Glomerular endothelial cell (primary cell): ENCODE measurements at places on chromosomes 2 and 18.

DNA sequence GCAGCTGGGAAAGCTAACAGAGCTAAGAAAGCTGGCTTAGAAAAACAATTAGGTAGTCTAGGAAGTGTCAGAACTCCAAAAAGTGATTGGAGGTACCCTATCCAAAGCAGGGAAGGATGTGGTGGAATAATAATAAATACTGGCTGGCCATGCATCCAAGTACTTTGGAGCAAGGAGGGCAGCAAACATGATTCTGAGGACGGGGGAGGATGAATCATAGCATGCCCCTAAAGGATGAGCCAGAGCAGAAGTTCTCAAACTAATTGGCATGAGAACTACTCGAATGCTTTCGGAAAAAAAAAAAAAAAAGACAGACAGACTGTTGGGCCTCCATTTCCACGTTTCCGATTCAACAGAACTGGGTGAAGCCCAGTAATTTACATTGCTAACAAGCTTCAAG, 2.4 kb downstream of the CWC22 start:
- no peak for DNase-seq

DNA sequence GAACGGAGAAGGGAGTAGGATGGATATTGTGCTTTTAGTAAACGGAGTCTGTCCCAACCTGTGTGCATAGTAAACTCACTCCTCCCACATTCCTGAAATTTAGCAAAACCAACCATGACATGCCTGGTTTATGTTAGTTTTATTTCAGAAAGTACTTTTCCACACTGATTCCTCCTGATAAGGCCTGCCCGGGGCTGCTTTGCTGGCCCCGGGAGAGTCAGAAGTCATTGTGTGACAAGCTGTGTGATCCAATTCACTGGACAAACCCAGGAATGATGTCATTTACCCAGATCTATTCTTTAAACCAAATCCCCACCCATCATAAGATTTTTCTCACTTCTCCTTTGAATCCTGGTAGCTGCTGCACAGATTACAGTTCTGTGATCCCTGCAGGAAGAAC, 109.0 kb downstream of the SETBP1 start:
- DNase-seq = no peak

- DNase-seq = no peak
Observed at GRCh38 chr2:197011021-197011417, 84.5 kb upstream of the PGAP1 start.

DNA sequence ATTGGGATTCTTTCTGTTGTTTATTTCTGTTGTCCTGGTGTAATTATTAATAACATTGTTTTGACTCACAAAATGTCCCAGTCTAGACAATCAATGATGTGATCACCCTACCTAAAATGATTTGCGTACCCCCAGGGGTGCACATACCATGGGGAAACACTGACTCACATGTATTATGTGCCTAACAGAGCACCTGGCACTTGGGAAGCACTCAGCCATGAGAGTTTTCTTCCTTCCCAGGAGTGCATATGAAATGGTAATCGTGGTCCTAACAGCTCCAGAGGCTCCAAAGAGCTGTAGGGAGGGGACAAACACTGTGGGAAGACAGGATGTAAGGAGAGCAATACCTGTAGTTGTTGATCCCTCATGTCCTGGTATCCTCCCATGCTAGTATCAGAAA, 187.8 kb upstream of the ERBB4 start:
- no peak for DNase-seq

- no peak for DNase-seq
Observed at GRCh38 chr2:42101206-42102023, 53.6 kb downstream of the PKDCC start.

DNA sequence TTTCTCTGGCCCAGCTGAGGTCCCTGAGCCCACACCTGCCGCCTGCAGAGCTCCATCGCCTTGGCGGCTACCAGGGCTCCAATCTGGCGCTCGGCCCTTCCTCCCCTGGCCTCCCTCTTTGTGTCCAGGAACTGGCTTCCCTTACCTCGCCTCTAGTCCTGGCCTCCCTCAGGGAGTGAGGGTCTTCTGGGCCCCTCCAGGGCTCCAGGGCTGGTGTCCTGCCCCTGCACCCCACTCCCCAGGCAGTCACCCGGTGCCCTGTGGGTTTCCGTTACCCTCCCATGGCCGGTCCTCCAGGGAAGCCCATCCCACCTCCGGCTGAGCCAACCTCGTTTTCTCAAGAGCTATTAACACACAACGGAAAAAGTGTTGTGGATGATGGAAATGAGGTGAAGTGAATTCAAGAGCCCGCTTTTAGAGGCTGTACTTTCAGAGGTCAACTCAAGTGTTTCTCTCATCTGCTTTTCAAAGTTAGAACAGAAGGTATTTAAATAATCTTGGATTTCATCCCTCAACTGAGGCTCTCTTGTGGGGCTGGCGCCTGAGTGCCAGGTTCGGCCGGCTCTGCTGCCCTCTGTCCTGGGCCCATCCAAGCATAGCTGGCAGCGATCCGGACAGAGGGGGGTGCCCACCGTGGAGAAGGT, 131.9 kb downstream of the ASB1 start:
- DNase-seq = no peak

DNA sequence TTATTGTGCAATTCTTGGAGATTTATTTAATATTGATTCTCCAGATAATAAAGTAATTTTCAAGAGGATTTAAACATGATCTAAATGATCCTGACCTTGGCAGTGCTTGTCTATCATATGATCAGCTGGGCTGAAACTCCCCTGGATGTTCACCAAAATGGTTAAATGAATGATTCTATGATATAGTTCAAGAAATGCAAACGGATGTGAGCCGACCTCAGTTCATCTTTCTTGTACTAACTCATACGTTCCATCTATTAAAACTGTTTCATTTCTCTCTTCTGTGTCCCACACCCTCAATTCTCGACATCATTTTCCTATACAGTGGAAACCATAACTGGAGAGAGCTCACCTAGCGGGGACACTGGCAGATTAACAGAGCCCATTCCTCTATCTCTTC, 281.7 kb upstream of the CCDC68 start:
- DNase-seq = no peak

DNA sequence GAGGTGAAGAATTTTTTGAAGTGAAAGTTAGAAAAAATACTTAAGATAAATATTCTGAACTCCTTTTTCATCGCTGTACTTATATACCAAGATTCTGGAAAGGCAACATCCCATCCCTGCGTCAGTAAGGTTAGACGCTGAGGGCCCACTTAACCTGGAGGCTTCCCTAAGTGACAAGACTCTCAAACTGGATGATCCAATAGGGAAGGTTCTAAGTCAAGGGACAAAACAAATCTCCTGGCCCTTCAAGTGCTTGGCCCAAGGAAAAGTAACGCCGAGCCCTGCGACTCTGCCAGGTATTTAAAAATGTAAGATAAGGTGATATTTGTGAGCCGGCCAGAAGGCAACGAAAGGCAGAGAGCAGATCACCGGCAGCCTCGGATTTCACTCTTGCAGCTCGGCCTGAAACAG, 1.3 kb downstream of the STK39 start:
- DNase-seq = no peak

DNA sequence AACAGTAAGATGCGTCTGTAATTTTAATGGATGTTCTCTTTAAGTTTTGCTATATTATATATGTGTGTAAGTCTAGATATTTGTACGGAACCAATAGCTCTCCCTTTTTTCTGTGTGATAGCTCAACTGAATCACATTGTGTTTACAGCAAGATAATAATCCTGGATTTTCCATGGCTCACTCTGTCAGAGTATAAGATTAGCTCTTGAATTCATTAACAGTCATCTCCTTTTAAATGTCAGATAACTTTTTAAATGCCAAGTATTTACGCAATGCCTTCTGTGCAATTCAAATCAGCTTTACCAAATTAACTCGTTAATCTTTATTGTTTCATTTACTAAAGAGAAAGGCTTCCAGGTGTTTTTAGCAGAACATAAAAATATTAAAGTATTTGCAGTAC, 76.9 kb downstream of the KIAA2012 start:
- DNase-seq = no peak

DNA sequence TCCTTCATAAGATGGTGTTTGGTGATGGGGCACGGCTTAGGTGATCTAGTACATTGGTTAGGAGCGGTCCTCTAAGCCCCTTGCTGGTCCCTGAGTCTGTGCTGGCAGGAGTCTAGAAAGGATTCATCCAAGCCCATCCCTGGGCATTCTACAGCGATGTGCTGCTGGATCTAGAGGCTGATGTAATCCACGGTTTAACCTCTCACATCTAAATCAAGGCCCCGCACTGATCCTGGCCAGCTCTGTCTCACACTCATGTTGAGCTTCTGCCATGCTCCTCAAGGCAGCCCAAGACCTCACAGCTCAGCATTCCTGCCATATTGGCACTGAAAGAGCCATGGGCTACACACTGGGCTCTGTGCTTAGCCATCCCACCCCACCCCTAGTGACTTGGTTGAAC, 664.8 kb downstream of the STK39 start:
- no peak for DNase-seq

DNA sequence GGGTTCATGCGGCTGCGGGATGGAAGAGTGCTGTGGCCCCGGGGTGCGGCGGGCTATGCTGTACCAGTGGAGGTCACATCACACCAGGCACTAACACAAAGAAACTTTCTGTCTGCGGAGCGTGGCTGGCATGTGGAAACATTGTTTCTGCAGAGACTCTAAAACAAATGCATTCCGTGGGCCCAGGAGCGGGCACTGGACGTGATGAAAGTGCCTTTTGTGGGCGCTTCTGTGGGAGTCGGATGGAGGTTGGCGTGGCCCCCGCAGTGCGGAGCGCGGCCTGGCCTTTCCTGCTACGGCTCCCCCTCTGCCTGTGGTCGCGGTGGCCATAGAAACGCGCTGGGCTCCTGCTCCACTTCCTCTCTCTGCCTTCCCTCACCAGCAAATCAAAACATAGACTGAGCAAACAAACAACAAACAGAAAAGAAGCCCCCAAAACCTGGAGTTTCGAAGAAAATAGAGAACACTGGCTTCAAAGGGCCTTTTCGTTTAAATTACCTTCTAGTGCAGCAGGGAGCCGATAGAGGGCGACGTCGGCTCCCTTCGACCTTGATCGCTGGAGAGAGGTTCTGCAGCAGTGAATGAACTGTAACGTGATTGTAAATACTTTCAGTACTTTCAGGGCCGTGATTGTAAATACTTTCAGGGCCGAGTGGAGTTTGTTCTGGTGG, 51.4 kb downstream of the KIF5C start:
- peak; percentile 10 for DNase-seq

DNA sequence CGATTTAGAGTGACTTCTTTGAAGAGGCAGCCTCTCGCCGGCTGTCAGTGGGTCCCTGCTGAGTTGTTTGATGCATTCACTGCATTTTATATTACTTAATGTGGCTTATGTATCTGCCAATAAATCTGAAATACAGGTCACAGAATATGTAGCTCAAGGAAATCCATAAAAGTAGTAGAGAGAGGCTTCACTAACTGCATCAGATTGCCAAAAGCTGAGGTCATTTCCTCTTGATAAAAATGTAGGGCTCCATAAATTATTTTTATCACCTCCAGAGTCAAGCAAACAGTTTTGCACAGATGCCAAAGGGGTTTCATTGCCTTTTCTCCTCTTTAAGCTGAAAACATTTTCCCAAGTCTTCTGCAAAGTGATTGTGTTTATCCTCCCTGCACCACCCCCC, 36.5 kb upstream of the CCDC93 start:
- DNase-seq = no peak

DNA sequence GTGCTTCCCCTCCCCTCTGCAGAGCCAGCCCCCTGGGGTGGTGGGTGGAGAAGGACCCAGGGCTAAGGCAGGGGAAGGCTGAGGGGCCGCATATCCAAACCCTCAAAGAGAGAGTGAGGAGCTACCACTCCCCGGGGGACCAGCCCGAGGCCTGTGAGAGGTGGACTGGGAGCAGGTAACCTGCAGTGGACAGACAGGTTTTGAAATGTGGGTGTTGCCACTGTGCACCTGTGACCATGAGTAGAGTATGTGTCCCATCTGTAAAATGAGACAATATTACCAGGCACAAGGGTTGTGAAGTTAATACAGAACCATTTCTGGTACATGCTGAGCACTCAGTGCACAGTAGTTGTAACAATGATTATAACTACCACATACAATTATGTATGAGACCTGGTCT, 51.2 kb upstream of the POMC start:
- DNase-seq = no peak

GRCh38 chr2:19859565-19859964, 42.2 kb downstream of the TTC32 start:
- DNase-seq = no peak

DNA sequence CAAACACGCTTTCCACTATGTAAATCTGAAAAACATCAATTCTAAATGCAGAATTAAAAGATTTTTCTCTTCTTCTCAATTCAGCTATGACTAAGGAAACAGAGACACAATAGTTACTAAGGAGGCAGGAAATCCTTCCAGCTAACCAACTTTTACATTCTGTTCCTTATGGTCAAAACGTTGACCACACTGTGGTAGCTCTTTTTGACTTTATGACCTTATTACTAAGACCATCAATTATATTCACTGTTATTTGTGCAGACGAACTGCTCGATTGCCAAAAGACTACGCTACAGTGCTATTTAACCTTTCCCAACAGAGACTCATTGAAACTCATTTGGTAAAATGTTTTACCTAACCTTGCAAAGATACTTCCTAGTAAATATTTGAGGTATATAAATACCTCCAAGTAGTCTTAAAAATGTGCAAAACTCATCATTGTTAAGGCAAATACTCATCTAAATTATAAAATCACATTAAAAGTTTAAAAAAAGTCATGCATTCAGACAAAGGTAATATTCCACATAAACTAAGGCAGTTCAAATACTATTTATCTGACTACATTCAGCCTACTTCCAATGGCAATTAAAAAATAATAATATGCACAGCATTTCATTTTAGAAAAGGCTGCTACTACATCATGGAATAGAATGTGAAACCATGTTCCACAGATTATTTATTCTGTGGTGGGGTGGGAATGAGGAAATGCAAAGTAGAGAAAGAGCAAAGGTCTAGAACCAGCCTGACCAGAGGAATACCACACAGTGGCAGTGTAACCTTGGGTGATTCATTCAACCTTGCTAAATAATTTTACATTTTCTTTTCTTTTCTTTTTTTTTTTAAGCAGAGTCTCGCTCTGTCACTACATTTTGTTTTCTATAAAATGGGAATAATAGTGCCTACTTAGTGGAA, 139.9 kb downstream of the THADA start:
- DNase-seq = no peak

- no peak for DNase-seq
Observed at GRCh38 chr2:38533180-38533579, 69.5 kb downstream of the HNRNPLL start.

DNA sequence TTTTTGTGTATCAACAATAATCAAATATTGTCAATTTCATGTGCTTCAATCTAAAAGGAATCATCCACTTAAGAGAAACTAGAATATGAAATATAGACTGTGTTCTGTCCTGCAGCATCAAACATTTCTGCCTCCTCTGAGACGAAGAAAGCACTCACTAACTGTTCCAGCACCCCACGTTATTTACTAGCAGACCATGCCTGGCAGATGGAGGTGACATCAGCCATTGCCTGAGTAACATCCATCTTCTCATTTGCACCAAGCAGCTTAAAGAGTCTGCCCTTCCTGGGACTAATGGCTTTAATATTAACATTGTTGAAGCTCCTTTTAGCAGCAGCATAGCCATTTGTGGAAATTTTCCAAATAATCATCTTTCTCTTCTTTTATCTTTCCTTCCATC, 25.7 kb downstream of the SGPP2 start:
- DNase-seq = no peak
